ENCODE measurements at places on chromosomes 2 and 18.

DNA sequence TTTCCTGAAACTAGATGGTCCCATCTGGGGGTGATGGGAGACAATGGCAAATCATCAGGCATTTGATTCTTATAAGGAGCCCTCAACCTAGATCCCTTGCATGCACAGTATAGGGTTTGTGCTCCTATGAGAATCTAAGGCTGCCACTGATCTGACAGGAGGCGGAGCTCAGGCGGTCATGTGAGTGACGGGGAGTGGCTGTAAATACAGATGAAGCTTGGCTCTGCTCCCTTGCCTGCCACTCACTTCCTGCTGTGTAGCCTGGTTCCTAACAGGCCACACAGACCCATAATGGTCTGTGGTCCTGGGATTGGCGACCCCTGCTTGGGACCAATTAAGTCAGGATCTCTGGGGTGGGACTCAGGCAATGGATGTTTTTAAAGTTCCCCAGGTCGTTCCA lies 293.4 kb downstream of the ZNF521 start:
- DNase-seq: no peak

GRCh38 chr2:73282924-73283544 lies 1.2 kb downstream of the FBXO41 start:
- DNase-seq: no peak

DNA sequence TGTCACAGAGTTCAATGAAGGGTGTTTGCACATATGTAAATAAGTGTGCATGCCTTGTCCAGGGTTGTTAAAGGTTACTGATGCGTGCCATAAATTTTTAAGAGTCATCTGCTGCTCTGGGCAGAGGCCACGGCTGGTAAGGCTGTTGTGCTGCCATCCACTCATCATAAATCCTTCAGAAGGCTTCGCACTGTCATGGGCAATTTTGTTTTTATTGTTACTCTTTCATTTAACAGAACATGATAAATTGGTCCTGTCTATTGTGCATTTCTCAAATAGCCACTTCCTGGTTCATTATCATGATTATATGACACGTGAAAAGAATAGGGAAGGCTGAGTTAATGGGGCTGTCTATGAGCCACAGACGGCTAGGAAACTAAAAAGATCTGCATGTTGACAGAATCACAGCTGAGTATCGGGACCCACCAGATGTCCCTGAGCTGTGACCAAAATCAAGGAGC lies 634.3 kb upstream of the SOX11 start:
- no peak for DNase-seq

DNA sequence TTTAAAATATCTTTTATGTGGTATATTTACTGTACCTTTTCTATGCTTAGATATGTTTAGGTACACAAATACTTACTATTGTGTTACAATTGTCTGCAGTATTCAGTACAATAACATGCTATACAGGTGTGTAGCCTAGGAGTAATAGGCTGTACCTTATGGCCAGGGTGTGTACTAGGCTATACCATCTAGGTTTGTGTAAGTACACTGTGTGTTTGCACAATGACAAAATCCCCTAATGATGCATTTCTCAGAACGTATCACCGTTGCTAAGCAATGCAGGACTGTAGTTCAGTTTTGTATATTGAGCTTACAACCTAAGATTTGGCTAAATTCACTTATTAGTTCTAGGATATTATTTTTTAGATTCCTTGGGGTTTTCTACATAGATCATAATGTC lies 332.3 kb upstream of the HS6ST1 start:
- no peak for DNase-seq

DNA sequence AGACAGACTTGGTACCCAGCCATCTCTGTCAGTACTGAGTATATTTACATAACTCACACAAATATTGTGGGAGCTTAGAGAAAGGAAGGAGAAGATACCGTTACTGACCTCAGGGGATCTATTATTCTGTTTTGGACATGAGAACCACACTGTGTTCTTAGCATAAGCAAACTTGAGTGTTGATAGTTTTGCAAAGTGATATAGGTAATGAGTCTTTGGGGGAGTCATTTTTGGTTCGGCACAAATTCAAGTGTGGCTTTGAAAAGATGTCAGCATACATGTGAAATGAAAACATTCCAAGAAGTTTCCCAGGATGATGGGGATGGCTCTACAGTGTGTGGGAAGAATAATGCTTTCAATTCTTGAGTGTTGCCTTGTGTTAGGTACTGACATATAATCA lies 24.1 kb downstream of the SMARCAL1 start:
- no peak for DNase-seq

DNA sequence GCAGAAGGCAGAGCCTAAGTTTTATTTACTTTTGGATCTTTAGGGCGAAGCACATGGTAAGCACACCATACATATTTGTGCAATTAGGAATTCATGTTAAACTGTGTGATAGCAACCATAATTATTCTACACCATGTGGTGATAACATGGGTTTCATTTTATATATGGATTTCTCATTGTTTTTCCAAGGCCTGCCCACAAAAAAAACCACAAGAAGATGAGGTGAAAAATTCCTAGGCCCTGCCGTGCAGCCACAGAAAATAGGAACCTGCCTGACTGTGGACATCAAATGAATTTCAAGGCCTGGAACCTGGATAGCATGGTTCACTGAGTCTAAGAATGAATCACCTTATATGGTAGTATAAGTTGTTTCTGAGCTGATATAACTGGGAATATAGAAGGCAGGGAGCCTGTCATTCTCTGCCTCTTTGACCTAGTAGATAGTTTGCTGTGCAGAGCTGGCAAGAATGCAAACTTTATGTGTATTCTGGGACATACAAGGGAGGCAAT lies 22.4 kb upstream of the SSB start:
- DNase-seq: no peak

DNA sequence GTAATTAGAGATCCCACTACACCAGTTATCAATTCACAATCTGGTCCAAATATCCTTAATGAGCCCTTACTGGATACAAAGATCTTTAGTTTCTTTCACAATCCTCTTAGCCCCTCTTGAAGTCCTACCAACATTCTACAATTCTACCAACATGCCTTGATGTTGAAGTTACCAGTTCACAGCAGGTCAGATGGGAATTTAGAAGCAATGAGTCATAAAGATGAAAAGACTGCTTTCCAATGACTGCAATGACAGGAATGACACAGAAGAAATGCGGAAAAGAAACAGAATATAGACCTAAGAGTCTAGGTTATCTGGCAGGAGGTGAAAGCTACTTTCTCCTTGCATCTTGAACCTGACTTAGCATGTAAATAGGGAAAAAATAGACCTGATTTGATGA lies 24.5 kb downstream of the RTTN start:
- DNase-seq: no peak

GRCh38 chr18:79627750-79628294 lies 51.8 kb upstream of the CTDP1 start:
- DNase-seq: no peak

- no peak for DNase-seq
Observed at GRCh38 chr2:72698300-72698699, 127.5 kb downstream of the EXOC6B start.

GRCh38 chr2:9191041-9191481 lies 15.6 kb upstream of the ASAP2 start:
- no peak for DNase-seq

GRCh38 chr2:112591413-112591812 lies 7.0 kb downstream of the CHCHD5 start:
- no peak for DNase-seq

- DNase-seq: no peak
Observed at GRCh38 chr2:180573951-180574350, 406.5 kb upstream of the UBE2E3 start.

DNA sequence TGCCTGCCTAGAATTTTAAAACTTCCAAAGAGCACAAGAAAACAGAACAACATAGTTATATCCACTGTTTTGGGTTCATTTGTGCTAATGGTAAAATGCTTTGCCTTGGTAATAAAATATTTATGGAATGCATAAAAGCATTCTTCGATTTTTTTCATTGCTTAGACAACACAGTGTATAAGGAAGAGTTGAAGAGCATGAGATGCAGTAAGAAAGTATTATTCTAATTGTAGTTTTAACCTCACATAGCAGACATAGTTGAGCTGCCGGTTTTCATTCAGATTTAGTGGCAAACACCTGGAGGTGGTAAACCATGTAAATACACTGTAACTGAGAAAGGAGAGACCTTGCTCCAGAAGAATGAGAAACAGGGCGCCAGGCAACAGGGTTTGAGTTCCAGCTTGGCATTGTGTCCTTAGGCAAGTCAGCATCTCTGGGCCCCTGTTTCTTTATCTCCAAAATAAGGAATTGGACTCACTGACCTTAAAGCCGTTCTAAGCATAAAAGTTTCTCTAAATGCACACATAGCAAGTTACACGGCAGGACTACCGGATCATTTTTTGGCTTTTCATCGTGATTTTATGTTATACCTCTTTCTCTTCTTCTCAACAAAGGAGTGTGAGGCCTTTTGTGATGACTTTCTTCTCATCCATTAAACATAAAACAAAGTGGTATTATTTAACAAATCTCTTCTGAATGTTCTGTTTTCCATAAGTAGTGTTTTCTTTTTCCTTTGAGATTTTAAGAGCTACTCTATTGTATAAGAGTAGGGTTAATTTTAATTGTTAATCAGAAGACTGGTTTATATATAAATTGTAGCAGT lies 7.9 kb downstream of the UGP2 start:
- no peak for DNase-seq

GRCh38 chr2:231709981-231710798 lies 1.9 kb downstream of the PTMA start:
- peak; percentile 91 for DNase-seq

DNA sequence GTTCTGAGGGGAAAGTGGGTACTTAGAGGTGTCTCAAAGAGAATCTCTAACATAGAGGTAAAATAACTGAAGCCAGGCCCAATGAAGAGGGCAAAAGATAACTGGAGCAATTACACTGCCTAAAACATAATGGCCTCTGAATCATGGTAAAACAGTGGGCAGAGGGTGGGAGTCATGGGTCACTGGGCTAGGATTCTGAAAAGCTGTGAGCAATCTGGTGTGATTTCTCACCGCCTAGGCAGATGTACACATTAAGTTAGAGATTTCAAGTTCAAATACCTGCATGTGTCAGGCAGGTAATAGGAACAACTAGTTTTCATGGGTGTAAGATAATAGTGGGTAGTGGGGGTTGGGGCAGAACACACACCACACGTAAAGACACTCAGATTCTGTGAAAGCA lies 45.6 kb downstream of the INSIG2 start:
- DNase-seq: no peak
